Activated CD4-positive, alpha-beta T cell treated with anti-CD3 and anti-CD28 coated beads, Interleukin-2, amount 10 ng/mL, durations not matched to agents 7 days and 5 days (primary cell): ENCODE measurements at places on chromosomes 7 and 10.

DNA sequence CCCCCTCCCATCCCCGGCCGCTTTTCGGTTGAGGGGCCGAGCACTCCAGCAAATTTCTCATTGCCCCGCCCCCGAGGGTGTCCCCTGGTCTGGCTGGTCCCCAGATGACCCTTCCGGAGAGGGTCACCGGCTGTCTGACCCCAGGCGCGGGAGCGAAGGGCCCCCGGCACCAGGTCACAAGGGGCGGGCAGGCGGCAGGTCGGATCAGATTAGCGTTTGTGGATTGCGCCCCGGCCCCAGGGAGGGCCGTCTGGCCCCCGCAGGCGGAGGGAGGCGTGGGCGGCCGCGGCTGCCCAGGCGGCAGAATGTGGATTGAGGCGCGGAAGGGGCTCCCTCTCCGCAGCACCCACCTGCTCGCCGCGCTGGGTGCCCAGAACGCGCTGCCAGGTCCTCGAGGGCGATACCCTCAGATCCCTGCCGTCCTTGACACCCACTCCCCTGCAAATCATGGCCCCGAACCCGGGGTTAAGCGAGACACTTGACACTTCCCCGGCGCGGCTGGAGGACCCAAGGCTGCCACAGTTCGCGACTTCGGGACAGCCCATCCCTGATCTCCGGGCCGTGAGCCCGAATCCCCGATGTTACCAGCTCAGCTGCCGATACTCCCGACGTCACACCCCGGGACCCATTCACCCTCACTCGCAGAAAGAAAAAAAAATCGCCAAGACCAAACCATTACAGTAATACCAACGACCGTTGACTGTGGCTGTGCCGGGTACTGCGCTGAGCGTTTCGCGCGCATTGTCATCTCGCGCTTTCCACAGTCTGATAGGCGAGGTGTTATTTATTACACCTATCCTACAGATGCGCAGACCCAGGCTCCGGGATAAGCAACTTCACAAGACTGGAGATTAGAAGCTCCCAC is 953 bp downstream of the NODAL start:
- peak; percentile 10 for DNase-seq

GRCh38 chr10:80462981-80463741 is 9.1 kb downstream of the TSPAN14 start:
- no peak for DNase-seq

DNA sequence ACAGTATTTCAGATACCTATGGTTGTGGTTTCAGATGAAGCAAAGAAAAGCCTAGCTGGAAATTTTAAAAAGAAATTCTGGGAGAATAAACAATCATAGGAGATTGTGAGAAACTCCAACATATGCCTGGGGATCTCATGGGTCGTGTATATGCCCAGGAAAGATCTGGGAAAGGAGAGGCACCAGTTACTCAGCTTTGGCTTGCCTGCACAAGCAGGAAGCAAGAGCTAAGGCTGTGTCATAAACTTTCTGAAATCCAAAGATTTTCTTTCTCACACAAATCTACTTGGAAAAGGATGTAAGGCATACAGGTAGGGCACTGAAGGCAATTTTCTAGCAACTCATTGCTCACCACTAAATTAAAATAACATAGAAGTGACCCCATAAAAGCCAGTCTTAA is 373.6 kb downstream of the CDC14C start:
- no peak for DNase-seq

DNA sequence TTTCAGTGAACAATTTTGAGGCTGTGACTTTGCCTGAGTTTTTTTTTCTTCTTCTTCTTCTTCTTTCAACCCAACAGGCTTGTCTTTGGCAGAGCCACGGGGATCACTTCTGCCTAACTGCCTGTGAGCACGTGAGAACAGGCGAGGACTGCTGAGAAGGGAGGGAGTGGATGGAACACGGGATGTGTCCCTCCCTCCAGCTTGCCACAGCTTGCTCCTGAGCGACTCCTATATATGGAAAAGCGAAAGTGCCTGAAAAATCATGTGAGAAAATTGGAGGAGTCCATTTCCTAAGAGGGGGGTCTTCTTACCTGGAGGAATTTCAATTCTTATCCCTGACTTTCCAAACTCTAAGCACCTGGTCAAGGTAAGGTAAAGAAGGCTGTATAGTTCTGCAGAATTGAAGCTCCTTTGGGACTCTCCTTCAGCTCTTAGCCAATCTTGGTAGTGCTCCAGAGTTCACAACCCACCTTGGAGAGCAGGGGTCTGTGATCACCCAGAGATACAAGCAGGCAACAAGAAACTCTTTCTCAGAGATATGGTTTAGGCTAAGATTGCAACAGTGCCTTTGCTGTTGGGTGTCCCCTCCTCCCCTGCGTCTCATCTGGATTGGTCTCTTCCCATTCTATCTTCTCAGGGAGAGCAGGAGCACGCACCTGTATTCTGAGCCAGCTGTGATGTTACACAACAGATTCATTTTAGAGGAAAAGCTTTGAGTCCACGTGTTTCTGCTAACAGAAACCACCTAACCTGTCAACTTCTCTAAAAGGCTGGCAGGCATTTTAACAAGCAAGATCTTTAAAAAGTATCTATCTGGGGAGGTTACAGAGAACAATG is at the start of gene MAT1A:
MAT1A (minus strand) TSS at position 208 of the 837 bp plus-strand sequence. CDS start 235 bp downstream, outside the sequence.
- DNase-seq = no peak

DNA sequence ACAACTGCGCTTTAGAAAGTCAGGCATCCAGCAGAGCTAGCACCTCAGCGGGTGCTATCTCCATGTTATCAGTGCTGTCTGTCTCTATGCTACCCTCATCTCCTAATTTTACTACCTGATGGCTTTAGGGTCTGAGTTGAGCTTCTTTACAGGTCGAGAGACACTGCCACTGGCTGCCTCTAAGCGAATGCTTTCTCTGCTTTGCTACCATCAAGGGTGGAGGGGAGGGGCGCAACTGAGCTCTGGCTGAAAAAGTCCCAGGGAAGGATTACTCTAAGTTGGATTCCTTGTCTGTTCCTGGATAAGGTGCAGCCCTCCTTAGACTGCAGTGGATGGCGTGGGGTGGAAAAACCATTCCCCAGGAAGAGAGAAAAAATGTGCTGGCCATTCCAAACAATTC is 105.7 kb downstream of the CDK14 start:
- DNase-seq = no peak

GRCh38 chr10:23419201-23419600 is 19.7 kb upstream of the OTUD1 start:
- DNase-seq = no peak

DNA sequence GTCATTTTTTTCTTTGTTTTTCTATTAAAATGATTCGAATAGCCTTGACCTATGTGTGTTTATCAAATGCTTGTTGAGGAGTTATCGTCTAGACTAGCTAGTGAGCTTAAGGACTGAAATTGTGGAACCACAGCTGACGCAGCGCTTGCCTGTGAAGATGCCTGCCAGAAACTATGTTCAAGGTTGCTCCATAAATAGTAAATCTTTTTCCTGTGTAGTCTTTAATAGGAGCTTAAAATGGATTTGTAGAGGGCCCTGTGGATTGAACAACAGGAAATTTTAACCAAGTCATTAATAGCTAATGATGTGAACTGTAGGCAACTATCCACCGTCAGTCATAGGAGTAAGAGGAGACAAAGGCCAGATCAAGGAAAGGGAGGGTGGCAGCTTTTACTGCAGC is 145.1 kb downstream of the GNAI1 start:
- DNase-seq = no peak
